NCI-H1048 (cell line): ENCODE measurements at places on chromosomes 2 and 18.

- no peak for DNase-seq
These were observed 13.2 kb upstream of the BZW1 start for GRCh38 chr2:200798514-200798913.

GRCh38 chr18:73717570-73717969 lies 430.1 kb downstream of the FBXO15 start:
- DNase-seq = no peak

DNA sequence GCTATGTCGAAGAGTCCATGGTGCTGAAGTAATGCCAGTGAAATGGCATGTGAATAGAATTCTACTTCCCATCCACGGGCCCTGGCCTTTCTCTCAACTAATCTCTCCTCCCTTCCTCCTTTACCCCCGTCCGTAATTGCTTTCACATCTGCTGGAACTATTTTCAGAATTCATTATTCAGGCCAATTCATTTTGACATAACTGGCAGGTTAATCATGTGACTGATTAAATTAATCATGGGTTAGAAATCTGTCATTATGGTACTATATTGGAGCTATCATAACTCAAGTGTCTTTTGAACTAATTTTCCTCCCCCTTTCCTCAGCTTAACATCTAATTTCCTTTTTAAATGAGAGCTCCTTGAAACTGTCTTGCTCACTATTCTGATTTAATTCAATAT lies 66.9 kb downstream of the ZDBF2 start:
- no peak for DNase-seq

DNA sequence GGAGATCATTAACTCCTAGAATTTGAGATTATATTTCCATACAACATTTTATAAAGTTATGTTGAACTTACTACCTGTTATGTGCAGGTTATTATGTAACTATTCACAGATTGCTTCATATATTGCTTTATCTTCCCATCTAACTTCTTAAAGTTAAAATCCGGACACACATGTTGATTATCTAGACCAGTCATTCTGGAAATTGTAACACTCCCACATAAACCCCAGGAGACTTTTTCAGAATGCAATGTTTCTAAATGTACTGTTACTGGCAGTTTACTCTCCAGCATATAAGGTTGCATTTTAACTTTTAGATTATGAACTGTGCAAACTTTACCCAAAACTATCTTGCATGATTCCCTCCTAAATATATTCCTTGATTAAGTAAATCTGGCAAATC lies 70.5 kb upstream of the FAM117B start:
- DNase-seq = no peak

GRCh38 chr2:160015746-160016145 lies 46.7 kb downstream of the PLA2R1 start:
- no peak for DNase-seq

DNA sequence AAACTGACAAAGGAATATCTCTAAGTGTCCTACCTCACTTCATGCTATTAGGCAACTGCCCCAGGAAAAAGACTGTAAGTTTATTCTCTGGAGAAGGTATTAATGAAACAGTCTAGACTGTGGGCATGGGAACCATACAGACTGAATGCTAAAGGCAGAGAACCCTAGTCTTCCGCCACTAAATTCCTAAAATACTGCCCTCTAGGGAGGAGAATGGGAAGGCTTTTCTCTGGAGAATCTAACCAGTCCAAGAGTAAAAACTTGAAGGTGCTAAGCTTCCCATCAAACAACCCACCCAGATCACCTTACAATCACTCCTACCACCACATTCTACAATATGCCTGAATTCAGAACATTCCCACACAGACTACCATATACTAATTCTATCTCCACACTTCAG lies 3.4 kb downstream of the SRBD1 start:
- DNase-seq = no peak

DNA sequence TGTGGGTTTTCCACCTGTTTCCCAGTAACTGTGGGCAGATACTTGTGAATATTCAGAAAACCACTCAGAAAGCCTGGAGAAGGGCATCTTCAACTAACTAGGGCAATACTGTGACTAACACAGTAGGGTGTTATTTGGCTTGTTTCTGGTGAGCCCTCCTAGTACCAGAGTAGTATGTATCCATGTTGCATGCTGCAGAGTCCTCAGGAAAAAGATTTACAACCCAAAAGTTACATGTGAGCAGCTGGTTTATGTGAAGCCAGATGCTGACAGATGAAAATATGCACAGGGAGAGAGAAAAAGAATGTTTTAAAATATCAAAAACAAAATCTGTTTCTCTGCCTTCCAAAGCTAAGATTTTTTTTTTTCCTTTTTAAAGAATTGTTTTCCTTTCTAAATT lies 333.2 kb upstream of the UBE2E3 start:
- DNase-seq = no peak

DNA sequence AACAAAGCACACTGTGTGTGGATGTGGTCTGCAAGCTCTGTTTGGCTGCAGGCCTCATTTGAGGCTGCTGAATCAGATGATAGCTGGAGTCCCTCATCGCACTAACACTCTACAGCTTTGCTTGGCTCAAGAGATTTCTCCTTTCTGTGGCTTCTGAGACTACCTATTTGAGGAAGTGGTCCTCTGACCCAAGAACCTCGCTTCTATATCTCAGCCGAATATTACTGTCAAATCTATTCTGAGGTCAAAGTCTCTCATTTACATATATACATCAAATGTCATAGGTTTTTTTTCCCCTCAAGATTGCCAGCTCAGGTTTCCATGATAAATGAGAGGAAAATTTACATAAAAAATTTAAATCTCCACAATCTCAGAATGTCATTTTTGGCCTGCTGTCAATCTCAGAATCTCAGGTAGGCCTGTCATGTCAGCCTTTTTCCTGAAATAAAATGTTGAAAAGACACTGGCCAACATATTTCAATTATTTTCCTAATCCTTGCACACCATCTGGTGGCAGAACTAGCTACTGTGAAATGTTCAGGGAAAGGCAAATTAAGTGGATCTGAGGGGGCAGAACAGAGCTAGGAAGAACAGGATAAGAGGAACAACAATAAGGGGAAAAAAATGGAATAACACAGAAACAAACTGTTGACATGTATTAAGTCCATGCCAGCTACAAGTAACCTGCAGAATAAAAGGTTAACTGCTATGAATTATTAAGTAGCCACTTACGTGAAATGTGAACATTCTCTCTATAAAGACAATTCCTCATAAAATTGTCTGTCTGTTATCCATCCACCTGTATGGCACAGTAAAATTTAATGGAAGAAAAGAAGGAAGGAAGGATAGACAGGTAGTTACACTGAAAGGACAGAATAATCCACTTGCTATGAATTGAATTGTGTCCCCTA lies 39.3 kb downstream of the AP1S3 start:
- DNase-seq = no peak

- DNase-seq = no peak
These were observed 299.3 kb downstream of the RND3 start for GRCh38 chr2:150188177-150188576.

DNA sequence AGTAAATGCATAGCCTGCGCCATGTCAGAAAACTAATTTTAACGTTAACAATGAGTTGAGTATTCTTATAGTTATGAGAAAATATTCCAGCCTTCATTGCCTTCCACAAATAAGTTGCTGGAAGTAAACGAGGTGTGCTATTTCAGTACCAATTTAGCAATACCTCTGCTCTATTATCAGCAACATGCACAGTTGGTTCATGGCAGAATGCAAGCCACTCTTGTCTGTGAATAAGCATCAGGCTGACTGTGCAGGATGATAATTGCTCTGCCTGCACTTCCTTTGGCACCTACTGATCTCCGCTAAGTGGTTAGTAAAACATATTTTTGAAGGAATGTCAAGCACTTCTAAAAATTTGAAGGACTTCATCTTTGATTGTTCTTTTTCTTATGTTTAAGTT lies 261.9 kb upstream of the SIX3 start:
- no peak for DNase-seq

DNA sequence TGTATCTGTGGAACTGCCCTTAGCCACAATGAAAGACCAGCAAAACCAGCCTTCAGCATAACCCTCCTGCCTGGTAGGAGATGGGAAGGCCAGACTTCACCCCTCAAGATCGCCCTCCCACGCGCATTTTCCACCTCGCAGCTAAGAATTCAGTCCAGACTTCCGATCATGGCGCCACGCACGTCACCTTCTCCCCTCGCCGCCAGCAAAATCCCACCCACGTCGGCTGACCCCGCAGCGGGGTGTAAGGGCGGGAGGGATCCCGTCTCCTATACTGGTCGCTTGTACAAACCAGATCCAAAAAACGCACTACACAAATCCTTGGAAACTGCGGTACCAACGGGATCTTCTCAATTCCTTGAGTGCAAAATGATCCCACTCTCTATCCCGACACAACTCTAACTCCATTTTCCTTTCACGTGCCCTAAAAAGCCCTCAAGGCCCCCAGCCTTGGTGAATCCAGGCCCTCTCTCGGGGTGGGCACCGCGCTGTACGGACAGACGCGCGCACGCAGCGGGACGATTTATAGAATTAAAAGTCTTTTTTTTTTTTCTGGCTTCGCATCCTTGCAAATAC lies 1.0 kb upstream of the BMPR2 start:
- no peak for DNase-seq

- DNase-seq = peak; percentile 16
These were observed 28.1 kb upstream of the SATB2 start for GRCh38 chr2:199485732-199486335.

- no peak for DNase-seq
These were observed 1517.5 kb upstream of the PIK3C3 start for GRCh38 chr18:40437517-40437916.

GRCh38 chr2:39492095-39492590 lies 55.1 kb upstream of the MAP4K3 start:
- DNase-seq = no peak

- DNase-seq = no peak
These were observed 18.2 kb upstream of the CABYR start for GRCh38 chr18:24120676-24121075.

- no peak for DNase-seq
These were observed 50.3 kb upstream of the TRIB2 start for GRCh38 chr2:12666445-12666844.

DNA sequence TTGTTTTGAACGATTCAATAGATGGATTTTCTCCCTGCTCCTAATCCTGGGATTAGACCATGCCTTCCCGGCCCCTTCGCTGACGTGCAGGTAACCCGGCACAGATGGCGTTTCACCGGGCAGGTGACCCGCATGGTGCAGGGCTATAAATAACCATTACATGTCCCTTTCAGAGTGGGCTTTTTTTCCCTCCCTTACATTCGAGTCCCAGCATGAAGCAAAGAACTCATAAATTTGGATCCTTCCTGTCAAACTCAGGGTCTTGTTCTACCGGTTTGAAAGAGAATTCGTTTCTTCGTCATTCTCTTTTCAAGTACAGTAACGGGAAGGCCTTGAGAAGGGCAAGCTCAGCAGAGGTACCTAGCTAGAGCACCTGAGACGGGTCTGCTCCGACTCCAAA lies 46.1 kb downstream of the EDAR start:
- no peak for DNase-seq

GRCh38 chr18:51279367-51279984 lies 82.0 kb upstream of the MEX3C start:
- no peak for DNase-seq

DNA sequence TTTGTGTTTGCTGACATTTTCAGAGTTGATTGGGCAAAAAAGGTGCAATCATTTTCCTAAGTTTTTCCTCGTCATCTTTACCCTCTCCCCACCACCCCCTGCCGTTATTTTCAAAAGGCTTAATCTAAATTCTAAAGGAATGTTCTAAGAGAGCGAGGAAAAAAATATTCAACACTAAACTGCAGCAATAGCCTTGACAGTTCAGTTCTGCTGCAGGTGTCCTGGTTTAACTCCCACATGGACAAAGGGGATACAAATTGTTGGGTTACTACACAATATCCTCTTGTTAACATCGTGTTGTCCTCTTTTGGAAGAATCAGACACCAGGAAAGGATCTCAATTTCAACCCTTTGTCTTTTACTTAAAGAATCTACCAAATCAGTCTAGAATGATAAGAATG lies 696.5 kb downstream of the NRXN1 start:
- no peak for DNase-seq

DNA sequence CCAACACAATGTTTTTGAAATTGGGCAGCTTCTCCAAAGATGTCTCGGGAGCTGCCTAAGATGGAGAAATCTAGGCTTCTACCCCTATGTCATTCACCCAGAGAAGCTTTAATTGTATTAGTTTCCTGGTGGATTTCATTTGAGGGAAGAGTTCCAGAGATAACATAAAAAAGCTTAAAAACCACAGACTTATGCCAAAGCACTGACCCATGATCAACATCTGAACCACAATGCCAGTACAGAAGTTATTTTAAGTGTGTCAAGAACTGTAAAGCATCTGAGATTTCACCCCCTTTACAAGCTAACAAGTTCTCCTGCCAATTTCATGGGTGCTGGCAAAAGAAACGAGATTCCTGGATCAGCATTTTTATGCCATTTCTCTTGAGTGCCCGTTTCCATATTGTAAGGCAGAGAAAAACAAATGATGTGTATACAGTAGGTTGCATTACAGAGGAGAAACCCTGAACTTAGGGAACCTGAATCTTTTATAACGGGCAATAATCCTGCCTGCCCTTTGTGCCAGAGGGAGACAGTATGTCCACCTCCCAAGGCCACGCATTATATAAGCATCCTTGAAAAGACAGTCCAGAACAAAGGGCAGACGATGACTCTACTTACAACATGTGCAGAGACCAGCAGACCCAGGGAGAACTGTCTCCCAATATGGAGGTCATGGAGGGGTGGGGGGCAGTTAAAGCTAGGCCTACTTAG lies 44.1 kb downstream of the MREG start:
- no peak for DNase-seq

- DNase-seq = no peak
These were observed 1.2 kb downstream of the MYL12A start for GRCh38 chr18:3248658-3249359.

DNA sequence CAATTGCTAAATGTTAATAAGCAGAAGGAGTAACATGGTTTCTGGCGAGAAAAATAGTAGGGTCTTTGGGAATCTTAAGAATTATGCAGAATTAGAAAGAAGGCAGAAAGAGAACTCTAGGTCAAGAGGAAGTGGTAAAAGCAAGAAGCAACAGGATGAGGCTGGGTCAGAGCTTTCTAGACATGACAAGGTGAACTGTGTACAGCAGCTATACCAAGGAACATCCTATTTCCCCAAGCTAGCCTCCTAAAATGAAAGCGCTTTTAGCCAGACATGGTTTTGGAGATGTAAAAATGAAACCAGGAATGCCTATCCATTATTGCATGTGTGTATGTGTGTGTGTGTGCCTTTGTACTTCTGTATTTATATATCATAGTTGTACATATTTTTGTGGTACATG lies 42.3 kb upstream of the STAT1 start:
- DNase-seq = no peak

DNA sequence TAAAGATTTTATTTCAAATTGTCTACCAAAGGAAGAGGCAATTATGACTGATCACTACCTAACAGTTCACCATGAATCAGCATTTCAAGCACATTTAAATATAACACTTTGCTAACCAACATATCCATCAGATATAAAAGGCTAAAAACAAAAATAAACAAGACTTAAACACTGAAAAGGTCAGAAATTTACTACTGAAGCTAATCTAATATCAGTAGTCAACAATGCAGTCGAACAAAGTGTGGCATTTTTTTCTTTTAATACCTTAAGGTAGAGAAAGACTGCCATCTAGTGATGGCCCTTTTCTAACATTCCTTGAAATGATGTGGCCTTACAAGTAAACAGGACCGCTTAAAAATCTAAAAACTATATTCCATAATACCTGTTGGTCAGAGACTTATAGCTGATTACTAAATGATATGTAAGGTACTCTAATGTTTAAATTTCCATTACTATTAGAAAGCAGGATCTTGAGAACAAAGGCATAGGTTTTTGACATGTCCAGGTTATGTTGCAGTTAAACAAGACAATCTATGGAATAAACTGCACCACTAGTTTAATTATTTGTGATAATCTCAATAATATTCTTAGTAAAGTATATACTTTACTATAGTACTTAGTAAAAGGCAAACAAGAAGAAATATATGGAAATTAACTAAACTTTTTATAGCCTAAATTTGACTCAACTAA lies 80.0 kb downstream of the EXOC6B start:
- no peak for DNase-seq
